ENCODE measurements at places on chromosomes 3 and 15. TPM values are rescaled to one million over a fixed set of nuclear protein-coding genes. Genes with fewer than 3 reads are reported as not detected.

The SNTN gene
- total RNA-seq, result not detected

The SPSB4 gene
- 0.22 TPM for total RNA-seq

The HTR3E gene
- not detected for total RNA-seq

The CP gene
- not detected for total RNA-seq

The MOBP gene
- total RNA-seq, result 0.44 TPM

The SLC6A1 gene
- not detected for total RNA-seq

The CKMT1B gene
- not detected for total RNA-seq

The TTLL13 gene
- not detected for total RNA-seq

The PLA1A gene
- not detected for total RNA-seq

The RPUSD2 gene
- 10.6 TPM for total RNA-seq

The ITIH1 gene
- total RNA-seq, result not detected

The ISG20 gene
- total RNA-seq, result 5.4 TPM
